ENCODE measurements at places on chromosomes 4 and X.

DNA sequence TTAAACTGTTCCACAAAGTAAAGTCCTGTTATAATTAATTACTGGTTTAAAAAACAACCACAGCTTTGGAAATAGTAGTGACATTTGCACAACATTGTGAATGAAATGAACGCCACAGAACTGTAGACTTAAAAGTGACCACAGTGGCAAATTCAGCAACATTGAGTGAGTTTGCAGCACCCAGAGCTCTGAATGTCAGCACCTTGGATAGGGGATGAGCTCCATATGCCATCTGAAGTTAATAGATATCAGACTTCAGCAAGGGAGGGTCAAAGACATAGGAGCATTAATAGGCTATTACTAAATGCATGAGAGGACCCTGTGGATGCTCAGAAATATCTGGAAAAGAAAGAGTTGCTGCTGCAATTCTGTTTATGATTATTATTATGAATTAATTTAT, 55.3 kb upstream of the KCNIP4 start:
- DNase-seq: no peak

DNA sequence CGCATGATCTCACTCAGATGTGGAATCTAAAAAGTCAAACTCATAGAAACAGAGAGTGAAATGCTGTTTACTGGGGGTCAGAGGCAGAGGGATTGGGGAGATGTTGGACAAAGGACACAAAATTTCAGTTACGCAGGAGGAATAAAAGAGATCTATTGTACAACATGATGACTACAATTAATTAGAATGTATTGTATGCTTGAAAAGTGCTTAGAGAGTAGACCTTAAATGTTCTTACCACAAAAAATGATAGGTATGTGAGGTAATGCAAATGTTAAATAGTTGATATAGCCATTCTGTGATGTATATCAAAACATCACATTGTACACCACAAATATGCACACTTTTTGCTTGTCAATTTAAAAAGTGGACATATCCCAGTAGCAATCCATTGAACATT, 36.1 kb upstream of the PHKA2 start:
- DNase-seq: no peak

DNA sequence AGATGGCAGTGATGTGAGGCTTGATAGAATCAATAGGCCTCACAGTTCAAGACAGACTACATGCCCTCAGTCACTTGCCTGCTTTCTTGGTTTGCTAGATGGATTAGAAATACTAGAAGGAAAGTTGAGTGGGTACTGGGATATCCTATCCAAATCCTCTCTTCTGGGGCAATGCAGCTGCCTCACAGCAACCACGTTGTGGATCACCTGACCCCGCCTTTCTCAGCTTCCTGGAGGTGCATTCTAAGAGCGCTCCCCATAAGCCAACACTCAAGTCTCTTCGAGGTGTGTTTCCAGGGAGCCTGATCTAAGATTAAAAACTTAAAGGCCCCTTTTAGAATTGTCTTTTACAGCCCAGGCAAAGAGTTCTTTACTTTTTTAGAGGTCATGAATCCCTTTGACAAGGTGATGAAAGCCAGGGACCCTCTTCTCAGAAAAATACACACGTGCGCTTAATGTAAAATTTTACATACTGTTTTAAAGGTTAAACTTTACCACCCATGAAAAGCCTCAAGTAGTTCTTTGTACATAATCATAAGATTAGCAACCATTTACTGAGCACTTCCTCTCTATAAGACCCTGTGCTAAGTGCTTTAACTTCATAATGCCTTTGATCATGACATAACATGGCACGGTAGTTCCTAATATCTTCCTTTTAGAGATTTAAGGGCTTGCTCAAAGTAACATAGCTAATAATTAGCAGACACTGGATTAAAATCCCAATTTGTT, 840 bp upstream of the RPL34 start:
- peak; percentile 13 for DNase-seq

DNA sequence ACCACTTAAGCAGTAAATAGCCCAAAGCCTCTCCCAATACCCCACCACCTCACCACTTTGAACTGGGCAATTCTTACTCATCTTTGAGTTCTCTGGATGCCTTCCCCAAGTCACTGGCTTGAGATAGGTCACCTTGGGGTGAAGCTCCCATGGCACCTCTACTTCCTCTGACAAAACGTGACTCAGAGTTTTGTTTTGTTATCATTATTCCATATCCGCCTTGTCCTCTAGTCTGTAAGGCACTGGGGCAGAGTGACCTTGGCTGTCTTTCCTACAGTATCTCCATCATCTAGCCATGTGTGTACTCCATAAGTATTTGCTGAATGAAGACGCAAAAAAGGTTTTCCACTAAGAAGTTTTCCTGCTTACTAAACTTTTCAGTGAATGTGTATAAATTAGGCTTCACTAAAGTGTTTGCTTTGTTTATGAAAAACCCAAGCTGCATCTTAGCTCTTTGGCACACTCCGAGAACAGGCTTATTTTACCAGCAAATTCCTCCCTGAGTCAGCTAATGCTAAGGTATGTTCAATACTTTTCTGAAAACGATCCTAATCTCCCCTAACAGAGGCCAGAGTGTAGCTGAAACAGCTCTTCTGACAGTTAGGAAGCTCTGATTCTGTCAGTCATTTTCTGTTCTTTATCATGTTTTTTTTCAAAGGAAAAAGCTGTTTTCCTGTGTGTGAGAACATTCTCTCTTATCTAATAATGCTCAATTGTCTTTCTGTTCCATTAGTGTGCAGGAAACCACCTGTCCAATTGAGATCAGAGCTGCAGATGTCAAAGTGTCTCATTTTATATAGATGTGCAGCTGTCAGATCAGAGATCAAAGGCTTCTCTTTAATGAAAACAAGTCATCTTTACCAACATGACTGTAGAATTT, 30.2 kb upstream of the TSPAN5 start:
- peak; percentile 24 for DNase-seq

DNA sequence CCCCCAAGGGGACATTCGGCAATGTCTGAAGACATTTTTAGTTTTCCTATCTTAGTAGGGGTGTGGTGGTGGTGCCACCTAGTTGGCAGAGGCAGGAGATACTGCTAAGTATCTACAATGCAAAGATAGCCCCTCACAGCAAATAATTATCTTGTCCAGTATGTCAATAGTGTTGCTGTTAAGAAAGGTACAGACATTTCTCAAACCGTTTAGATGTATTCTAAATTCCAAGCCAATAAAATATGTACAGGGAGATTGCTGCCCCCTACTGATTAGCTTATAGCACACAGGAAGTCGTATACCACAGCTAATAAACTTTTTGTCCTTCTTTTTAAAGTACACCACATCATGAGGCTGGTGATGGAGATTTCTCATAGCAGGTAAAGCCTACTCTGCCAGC, 260.5 kb downstream of the TMA16 start:
- DNase-seq: no peak

DNA sequence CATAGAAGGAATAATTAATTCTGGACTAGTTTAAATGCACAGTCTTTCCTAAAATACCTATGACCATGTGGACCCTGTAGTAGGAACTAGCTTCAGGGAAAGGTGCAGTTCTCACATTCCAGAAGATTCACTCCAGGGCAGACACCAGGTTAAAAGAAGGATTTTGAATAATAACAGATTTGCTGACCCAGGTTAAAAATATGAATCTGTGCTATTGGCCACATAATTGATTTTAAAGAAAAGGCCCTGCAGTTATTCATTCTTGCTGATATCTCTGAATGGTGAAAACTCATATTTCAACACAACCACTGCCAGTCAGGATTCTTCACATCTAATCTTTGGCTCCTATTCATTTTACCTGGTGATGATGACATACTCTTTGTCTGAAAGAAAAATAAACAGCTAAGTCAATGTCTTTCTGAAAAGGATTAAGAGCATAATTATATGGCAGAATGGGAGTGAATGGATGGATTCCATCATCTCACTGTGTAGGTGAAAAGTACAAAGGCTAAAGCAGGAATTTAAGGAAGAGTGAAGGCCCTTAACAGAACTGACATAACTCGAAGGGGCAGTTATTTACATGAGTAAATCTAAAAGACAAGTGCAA, 432.8 kb downstream of the PDGFC start:
- DNase-seq: no peak

All from stimulated activated CD4-positive, alpha-beta T cell treated with anti-CD3 and anti-CD28 coated beads, TNF-alpha, amount 100 ng/mL, for 24 hours (primary cell).